ENCODE measurements at places on chromosomes 5 and 9. TPM values are rescaled to one million over a fixed set of nuclear protein-coding genes. Genes with fewer than 3 reads are reported as not detected.

- DNase-seq = no peak
Observed at GRCh38 chr5:65061250-65061973, 292.7 kb downstream of the CWC27 start.

DNA sequence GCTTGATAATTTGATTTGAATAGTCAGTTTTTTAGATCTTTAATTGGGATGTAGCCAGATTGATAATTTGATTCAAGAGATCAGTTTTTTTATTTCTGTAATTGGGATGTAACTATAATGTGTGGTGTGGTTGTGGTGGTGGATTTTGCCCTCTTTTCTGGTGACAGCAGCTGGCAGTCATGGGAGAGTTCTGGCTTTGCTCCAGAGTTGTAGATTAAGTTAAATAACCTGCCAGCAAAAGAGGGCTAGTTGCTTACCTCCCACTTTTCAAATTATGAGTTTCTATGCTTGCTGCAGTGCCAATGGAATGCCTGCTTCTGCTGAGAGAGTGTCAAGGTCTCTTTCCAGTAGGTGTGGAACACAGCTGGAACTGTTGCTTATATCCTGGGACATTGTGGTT, 315.1 kb downstream of the CCDC171 start:
- no peak for DNase-seq

- DNase-seq = no peak
Observed at GRCh38 chr5:167801999-167802398, 489.4 kb upstream of the WWC1 start.

CEL gene
- total RNA-seq = 6.7 TPM
